ENCODE measurements at places on chromosomes 2 and 18. TPM values are rescaled to one million over a fixed set of nuclear protein-coding genes. Genes with fewer than 3 reads are reported as not detected.

- DNase-seq: no peak
These were observed 67.3 kb downstream of the PARD6G start for GRCh38 chr18:80179857-80180558.

DNA sequence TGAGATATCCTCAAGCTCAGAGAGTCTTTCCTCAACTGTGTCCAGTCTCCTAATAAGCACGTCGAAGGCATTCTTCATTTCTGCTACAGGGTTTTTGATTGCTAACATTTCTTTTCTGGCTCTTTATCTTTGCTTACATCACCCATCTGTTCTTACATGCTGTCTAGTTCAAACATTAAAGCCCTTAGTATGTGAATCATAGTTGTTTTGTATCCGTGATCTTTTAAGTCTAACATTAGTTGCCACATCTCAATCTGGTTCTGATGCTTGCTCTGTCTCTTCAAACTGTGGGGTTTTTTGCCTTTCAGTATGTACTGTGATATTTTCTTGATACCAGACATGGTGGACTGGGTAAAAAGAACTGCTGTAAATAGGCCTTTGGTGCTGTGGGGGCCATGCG lies 235.2 kb downstream of the SH3RF3 start:
- DNase-seq: no peak

DNA sequence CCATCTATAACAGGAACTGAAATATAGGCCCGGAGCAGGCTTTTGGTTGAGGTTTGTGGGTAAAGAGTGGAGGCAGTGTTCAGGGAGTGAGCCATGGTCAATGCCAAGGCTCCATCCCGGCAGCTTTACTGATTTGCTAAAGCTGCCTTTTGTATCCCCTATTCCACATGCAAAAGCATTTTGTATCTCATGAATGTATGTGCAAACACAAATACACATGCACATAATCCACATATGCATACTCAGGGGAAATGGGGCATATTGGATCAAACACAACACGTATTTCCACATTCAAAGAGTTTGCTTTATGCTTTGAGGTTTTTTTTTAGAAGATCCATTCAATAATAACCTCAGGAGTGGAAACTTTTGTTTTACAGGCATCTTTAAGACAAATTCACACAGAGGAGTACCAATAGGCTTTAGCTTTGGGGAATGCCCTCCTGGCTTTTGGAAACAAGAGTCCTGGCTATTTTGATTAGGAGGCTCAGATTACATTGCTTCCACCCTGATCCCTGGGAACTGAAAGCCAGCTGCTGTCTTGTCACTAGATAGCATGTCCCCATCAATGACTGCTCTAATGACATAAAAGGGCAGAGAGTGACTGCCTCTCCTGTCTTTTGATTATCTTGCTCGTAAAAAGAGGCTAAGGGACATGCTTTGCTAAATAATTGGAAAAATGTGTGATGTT lies 263.2 kb downstream of the EN1 start:
- no peak for DNase-seq

- DNase-seq: no peak
These were observed 571.9 kb upstream of the PKDCC start for GRCh38 chr2:41475959-41476358.

GRCh38 chr2:40611196-40611595 lies 159.3 kb upstream of the SLC8A1 start:
- no peak for DNase-seq

GRCh38 chr2:118539290-118539689 lies 308.2 kb downstream of the EN1 start:
- DNase-seq: no peak

DNA sequence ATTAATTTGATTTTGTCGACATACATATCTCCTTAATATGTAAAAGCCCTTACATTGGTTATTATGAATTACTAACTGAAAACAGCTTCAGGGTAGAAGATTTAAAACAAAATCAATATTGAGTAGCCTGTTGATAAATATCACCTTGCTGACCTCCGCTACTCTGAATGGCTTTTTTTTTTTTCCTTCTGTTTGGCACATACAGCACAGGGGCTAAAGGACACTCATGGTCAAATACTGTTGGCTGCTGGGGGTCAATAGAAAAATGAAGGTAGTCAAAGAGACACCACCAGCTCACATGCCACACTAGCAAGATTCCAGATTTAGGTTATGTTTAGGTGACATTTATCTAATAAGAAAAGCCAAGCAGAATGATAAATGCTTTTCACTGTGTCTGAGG lies 1642.4 kb upstream of the SLC39A10 start:
- DNase-seq: no peak

The CCDC121 gene
- 13.0 TPM for polyA plus RNA-seq

GRCh38 chr2:226017107-226017506 lies 617.6 kb downstream of the NYAP2 start:
- no peak for DNase-seq

GRCh38 chr2:15595936-15596335 lies 4.3 kb downstream of the DDX1 start:
- DNase-seq: no peak

The ATP6V1C2 gene
- 11.3 TPM for polyA plus RNA-seq

- DNase-seq: no peak
These were observed 2.2 kb downstream of the AQP4 start for GRCh38 chr18:26863122-26863879.

DNA sequence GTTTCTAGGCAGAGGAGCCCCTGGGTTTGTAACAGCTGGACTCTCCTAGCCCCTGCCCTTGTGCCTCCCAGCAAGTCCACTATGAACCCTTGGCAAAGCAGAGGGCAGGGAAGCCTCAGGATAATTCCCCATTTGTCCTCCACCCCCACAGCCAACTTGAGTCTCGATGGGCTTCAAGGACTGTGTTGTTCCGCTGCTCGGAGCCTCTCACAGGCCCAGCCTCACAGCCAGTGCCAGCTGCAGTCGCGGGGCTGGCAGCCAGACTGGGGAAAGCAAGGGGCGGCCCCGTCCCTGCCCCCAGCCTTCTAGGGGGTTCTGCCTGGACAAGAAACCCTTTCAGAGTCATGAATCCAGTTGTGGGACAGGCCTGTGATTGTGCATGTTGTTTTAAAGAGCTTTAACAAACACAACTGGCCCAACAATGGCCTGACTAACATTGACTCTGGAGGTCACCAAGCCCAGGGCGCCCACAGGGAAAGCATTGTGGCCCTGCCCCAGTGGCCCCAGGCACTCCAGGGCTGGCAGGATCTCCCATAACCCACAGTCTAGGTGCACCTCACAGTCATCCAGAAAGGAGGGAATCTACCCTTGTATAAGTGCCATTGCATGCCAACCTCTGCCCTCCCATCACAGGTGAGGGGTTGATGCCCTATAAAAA lies 71.8 kb upstream of the DAPL1 start:
- no peak for DNase-seq

The FASTKD1 gene
- 30.0 TPM for polyA plus RNA-seq

DNA sequence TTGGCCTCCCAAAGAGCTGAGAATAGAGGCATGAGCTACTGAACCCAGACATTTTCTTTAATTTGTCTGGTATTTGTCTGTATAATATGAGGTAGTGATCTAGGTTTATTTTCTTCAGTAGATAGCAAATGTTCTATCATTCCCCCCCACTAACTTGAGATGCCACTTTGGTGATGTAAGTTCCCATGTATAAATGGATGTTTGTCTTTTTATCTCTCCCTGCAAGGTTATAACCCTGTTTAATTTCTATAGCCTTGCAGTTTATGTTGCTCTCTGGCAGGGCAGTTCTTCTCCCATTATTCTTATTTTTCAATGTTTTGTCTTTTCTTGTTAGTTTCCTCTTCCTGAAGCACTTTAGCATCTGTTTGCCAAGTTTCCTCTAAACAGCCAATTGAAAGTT lies 39.1 kb upstream of the MAP4K4 start:
- no peak for DNase-seq

GRCh38 chr18:22432657-22433137 lies 15.0 kb upstream of the CTAGE1 start:
- no peak for DNase-seq

The ARHGEF33 gene
- 3.4 TPM for polyA plus RNA-seq

DNA sequence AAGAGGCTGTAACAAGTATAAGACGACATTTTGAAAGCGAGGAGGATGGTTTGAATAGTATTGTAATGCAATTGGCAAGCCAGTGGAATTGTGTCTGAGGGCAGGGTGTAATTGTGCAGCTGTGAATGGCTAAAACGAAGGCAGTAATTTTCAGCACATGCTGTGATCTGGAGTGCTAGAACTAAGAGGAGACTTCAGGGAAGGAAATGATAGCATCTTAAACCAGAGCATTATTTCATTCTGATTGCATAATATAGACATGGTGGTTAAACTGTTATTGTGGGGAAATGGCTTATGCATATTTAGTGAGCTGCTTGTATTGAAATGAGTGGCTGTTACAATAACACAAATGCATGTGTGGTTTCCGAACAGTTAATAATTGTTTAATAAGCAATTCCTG lies 36.3 kb downstream of the THSD7B start:
- no peak for DNase-seq

- no peak for DNase-seq
These were observed 281.1 kb downstream of the GALR1 start for GRCh38 chr18:77530732-77531131.

DNA sequence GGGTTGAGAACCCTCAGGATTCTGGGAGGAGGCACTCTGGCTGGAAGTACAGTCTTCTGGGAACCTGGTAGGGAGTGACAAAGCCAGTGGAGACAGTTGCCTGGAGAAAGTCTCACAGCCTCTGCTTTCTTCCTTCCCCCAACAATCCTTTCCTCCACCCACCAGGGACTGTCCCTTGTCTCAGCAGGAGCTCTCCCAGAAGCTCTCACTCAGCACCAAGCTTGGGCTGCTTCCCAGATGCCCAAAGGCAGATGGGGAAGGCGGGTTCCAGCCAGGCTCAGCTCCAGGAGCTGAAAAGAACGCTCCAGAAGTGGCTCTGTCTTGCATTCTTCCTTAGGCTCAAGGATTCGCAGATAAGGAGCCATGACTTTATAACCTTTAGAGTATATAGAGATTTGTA lies 7.6 kb upstream of the NAGK start:
- no peak for DNase-seq

All from renal cortex interstitium (tissue), 15 donors.